ENCODE measurements at places on chromosomes 3 and 15.

GRCh38 chr3:125067225-125067624, 11.4 kb upstream of the HEG1 start:
- no peak for DNase-seq

DNA sequence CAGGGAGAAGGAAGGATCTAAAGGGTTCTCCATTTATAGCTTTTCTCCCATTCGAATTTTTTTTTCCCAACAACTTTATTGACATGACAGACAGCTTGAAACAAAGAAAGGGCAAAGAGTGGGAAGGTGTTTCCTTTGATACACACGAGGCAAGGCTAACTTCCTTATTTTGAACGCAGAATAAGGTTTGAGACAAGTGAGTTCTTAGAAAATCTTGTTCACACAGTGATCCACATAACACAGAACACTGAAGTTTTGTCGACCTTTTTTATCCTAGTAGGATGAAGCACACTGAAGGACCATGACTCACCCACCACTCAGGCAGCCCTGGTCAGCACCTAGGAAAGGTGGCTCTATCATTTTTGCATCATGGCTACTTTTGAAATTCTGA, 425.8 kb upstream of the MDFIC2 start:
- DNase-seq = no peak

DNA sequence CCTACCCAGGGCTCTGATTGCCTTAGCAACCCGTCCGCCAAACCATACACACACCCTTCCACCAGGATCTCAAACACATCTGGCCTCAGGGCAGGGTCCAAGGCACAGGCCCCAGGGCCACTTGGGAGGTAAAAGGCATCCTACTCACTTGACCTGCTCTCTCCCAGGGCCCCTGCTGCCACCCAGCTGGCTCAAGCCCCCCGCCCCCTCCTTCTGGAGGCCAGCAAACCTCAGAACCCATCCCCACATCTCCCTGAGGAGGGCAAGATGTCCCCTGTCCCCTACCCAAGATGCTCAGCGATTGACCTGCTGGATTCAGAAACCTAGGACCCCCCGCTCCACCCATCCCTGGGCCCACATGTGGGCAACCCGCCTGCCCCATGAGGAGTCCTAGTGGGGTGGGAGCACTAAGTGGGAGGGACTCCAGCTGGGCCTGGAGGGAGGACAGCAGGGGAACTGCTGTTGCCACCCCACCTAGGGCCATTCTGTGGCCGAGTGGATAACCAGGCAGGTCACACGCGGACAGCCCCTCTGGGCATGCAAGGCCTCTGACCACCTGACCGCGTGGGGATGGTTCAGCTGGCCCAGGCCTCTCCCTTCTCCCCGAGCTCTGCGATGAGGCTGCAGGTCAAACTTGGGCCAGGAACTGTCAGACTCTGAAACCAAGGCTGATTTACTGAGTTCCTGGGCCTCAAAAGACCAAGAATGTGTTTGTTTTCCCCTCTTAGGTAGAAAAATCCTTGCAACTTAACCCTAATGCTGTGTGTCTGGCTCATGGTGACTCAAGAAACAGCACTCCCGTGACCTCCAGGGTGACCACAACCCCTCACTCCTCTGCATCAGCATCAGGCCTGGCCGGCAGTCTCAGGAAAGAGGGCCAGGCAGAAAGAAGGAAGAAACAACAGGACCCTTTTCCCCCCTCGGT, 4.2 kb downstream of the MFGE8 start:
- DNase-seq = no peak

GRCh38 chr3:154247806-154248415, 76.4 kb downstream of the DHX36 start:
- DNase-seq = no peak
